Activated B cell treated with CpG ODN at 0.5 μM for 24 hours (primary cell): ENCODE measurements at places on chromosomes 7 and 10. TPM values are rescaled to one million over a fixed set of nuclear protein-coding genes. Genes with fewer than 3 reads are reported as not detected.

The WNT8B gene
- not detected in 2 replicates for total RNA-seq

The CYP2W1 gene
- not detected in 2 replicates for total RNA-seq

GRCh38 chr10:112333452-112333851 is 40.5 kb upstream of the ACSL5 start:
- no peak for DNase-seq

DNA sequence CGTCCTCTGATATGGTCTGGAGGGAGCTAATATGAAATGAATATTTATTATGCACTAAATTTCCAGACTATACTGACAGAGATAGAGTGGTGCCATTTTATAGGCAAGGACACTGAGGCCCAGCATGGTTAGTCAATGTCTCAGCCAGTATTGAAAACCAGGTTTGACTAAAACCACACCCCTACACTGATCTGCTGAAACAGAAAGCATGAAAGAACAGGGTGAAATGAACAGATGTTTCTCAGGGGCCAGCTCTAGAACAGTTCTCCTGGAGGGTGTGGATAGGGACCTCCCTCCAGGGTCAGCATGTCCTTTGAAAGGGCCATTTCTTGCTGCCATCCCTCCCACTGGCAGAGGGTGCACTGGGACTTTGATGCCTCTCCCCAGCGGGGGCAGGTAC is 700.5 kb downstream of the GRID1 start:
- no peak for DNase-seq

GRCh38 chr10:89684604-89685003 is 16.8 kb upstream of the KIF20B start:
- no peak for DNase-seq

- no peak for DNase-seq
Observed at GRCh38 chr7:3233301-3233700, 67.8 kb upstream of the SDK1 start.
